ENCODE measurements at places on chromosomes 12 and 14.

GRCh38 chr12:132333273-132333672 lies 3.9 kb upstream of the GALNT9 start:
- no peak for DNase-seq

- DNase-seq, result no peak
Measured at GRCh38 chr12:108914121-108914531, 34.2 kb downstream of the DAO start.

- no peak for DNase-seq
Measured at GRCh38 chr12:94299846-94300245, 151.5 kb downstream of the PLXNC1 start.

GRCh38 chr14:99562856-99563748 lies 40.9 kb downstream of the CCDC85C start:
- no peak for DNase-seq

- no peak for DNase-seq
Measured at GRCh38 chr14:50395448-50395847, 1.2 kb downstream of the CDKL1 start.

DNA sequence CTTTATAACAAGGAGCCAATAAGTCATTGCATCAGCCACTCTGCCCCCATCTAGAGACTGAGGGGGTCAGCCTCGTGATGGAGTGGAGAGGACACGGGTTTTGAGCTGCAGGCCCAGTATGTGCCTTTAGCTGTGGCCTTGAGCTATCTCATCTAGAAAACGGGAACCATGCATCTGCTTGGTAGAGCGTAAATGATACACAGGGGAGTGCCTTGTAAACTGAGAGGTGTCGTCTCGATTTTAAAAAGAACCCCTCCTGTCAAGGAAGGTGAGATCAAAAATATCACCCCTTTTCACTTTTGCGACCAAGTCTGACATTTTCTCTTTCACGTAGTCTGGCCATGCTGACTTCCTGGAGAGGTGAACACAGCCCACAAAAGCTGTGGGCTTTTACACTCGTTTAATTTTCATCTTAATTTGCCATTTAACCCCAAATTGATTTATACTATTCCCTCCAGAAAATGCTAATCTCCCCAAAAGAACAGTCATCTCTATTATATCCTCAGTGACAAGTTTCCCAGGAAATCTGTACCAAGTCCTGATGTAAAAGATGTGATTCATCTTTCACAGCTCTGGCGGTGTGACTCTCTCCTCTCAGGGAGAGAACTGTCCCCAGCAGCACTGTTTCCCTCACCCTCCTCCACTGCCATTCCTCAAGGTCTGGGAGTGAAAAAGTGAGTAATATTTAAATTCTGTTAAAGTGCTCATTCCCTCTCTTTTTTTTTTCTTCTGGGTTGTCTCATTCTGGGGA lies 30.6 kb downstream of the VCPKMT start:
- no peak for DNase-seq

DNA sequence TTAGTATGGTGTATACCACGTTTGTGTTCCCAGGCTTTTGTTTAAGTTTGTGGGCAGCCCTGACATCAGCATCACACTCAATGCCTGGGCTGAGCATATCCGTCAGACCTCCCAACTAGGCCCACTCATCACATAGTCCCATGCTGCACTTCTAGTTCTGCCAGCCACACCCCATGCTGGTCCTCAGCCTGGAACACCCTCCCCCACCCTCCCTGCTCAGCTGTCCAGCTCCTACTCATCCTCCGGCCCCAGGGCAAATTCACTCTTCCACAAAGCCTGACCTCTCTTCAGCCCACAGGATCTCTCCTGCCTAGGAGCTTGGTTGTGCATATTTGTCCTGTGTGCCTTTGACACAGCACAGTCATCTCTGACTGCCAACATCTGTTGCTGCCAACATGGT lies 3.9 kb upstream of the ENDOU start:
- no peak for DNase-seq

- no peak for DNase-seq
Measured at GRCh38 chr12:76556368-76556767, 3.2 kb downstream of the OSBPL8 start.

DNA sequence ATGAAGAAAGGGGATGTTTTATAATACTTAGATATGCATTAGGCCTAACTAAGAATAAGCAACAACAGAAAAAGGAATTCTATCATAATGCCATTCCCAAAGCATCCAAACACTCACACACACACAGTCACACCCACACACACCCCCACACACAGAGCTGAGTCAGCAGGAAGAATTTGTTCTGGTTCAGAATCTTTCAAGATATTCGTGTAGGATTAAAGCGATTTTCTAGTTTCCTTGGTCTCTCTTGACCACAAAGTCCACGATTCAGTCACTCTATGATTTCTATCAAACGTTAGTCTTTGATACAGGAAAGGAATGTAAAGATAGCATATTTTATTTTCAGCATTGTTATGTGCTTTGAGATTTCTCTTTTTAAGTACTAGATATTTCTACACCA lies 382.6 kb upstream of the DCN start:
- DNase-seq, result no peak

GRCh38 chr14:35355981-35356841 lies 48.3 kb downstream of the NFKBIA start:
- DNase-seq, result no peak

DNA sequence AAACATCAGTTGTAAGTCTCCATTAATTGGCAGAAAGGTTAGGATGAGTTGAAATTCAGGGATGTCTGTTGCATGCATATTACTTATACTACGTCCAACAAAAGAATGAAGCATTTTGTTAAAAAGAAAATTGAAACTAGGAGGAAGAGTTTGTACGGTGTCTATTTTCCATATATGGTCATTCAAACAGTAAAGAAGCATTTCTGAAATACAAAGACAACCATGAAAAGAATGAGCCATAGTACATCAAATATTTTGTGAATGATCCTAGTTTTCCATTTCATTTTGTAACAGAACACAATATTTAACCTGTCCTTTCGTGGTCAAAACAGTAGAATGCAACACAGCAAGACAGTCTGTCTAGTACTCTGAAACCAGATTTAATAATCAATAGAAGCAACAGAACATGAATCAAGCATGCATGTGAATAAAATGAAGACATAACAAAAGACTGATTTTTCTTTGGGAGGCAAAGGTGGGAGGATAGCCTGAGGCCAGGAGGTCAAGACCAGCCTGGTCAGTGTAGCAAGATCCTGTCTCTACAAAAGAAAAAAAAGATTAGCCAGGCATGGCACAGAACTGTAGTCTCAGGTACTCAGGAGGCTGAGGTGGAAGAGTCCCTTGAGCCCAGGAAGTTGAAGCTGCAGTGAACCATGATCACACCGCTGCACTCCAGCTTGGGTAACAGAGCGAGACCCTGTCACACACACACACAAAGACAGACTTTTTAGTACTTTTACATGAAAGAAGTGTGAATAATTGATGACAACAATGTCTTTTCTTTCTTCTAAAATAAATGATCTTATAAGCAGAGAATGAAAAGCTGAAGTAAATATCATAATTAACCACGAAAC lies 156.0 kb downstream of the LRIG3 start:
- no peak for DNase-seq

GRCh38 chr14:24416254-24416931 lies 13.1 kb downstream of the CBLN3 start:
- no peak for DNase-seq

GRCh38 chr12:89476232-89476631 lies 48.4 kb downstream of the GALNT4 start:
- no peak for DNase-seq

DNA sequence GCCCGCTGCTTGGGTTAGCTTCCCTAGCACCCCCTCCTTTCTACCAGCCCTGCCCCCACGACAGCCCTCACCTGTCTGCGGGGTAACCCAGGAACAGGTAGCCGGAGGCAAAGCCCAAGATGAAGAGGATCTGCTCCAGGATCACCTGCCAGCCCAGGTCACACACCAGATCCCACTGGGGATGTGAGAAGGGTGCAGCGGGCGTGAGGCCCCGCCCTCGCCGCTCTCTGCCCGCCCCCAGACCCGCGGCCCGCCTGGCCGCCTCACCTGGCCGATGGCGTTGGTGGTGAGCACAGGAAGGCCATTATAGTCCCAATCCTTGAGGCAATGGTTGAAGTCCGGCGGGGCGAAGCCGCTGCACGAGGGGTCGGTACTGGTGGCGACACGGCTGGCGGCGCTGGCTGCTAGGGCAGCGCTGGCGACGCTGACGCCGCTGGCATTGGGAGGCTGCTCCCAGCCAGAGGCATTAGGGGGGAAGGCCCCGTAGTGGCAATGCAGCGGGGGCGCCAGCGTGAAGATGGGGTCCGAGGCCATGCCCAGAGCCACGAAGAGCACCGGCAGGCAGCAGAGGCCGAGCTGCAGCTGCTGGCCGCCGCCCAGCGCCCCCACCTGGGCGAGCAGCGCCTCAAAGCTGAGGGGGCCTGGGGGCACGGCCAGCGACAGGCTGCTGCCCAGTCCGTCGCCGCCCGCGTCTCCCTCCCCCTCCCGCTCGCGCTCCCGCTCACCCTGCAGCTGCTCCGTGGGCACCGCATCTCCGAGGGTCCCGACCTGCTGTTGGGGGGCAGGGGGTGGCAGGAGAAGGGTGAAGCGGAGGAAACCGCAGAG lies 794 bp downstream of the SLC22A17 start:
- DNase-seq, result no peak

- DNase-seq, result no peak
Measured at GRCh38 chr12:76920172-76921099, 41.6 kb upstream of the CSRP2 start.

- no peak for DNase-seq
Measured at GRCh38 chr12:38123566-38124246, 192.9 kb upstream of the ALG10B start.

- no peak for DNase-seq
Measured at GRCh38 chr12:127172861-127173260, 1094.1 kb upstream of the TMEM132C start.

DNA sequence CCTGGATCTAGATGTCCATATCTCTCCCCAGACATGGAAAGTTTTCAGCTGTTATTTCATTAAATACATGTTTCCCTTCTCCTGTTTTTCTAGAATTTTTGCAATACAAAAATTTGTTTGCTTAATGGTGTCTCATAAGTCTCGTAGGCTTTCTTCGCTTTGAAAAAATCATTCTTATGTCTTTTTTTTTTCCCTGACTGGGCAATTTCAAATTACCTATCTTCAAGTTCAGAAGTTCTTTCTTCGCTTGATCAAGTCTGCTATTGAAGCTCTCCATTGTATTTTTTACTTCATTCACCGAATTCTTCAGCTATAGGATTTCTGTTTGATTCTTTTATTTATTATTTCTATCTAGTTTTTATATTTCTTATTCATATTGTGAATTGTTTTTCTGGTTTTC lies 130.2 kb upstream of the WSCD2 start:
- DNase-seq, result no peak

DNA sequence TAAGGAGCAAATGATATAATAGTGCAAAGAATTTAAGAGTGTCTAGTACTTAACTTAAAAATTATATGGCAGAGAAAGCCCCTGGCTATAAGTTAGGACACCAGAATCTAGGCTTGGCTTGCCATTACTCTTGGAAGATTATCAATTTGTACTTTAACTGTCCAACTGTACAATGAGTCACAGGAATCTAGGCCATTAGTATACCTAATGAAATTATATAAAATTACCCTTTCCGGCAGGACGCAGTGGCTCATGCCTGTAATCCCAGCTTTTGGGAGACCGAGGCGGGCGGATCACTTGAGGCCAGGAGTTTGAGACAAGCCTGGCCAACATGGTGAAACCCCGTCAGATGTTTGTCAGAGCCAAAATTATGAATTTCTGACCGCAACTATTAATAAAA lies 691 bp upstream of the OR6S1 start:
- no peak for DNase-seq

- no peak for DNase-seq
Measured at GRCh38 chr14:78451319-78451695, 281.1 kb downstream of the NRXN3 start.

GRCh38 chr14:81406863-81407262 lies 6.7 kb upstream of the STON2 start:
- no peak for DNase-seq

- DNase-seq, result no peak
Measured at GRCh38 chr14:61749867-61750266, 12.4 kb upstream of the SNAPC1 start.

DNA sequence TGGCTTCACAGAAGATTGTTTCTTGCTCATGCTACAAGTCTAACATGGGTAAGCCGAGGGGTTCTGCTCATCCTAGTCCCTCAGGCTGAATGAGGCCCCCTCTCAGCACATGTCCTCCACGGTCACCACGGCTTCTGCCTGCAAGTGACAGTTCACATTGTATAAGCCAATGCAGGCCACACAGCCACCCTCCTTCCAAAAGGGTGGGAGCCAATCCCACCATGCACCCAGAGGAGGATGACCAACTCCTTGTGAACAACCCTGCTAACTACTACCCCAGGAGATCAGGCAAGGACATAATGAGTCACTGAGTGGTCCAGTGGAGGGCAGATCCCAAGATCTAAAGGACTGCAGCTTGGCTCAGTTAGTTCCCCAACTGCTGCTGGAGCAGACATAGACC lies 6.1 kb downstream of the SPRING1 start:
- DNase-seq, result no peak

DNA sequence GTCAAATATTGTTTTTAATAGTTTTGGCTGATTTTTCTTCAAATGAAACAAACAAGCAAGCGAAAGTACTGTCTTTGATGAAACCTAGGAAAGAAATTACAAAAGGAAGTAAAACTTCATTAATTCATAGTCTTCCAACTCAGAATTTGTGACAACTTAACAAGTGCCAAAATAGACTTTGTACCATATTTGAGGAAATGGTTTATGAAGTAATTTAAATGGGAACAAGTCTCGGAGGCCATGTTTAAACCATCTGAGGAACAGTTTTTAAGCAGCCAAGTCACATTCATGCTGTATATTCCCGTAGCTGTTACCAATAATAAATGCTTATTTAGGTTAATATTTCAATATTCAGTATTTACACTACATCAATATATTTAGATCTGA lies 745 bp upstream of the ARHGDIB start:
- no peak for DNase-seq

Measured in stimulated activated CD8-positive, alpha-beta memory T cell treated with anti-CD3 and anti-CD28 coated beads, Interleukin-2, amount 100 ng/mL, for 1 hour (primary cell).